ENCODE measurements at places on chromosomes 4 and X.
A peak's percentile ranks its signal among the peaks of the same experiment; 100 is the strongest.

DNA sequence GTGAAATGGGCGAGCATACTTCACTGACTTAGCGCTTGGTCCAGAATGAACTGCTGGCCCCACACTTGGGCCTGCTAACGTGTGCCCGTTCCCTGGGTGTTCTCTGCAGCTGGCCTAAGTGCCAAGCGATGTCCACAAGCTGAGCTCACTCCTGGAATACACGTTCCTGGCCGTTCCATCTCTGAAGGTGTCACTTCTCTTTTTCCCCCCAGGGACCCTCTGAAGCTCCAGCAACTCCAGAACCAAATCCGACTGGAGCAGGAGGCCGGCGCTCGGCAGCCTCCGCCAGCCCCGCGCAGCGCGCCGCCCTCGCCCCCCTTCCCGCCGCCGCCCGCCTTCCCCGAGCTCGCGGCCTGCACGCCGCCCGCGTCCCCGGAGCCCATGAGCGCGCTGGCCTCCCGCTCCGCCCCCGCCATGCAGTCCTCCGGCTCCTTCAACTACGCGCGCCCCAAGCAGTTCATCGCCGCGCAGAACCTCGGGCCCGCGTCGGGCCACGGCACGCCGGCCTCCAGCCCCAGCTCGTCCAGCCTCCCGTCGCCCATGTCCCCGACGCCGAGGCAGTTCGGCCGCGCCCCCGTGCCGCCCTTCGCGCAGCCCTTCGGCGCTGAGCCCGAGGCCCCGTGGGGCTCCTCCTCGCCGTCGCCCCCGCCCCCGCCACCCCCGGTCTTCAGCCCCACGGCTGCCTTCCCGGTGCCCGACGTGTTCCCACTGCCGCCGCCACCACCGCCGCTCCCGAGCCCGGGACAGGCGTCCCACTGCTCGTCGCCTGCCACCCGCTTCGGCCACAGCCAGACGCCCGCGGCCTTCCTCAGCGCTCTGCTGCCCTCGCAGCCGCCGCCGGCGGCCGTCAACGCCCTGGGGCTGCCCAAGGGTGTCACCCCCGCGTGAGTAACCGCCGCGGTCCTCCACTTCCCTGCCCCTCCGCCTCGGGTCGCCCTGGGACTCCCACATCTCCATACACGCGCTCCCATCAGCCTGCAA, 132.3 kb downstream of the CBR4 start:
- no peak for DNase-seq

DNA sequence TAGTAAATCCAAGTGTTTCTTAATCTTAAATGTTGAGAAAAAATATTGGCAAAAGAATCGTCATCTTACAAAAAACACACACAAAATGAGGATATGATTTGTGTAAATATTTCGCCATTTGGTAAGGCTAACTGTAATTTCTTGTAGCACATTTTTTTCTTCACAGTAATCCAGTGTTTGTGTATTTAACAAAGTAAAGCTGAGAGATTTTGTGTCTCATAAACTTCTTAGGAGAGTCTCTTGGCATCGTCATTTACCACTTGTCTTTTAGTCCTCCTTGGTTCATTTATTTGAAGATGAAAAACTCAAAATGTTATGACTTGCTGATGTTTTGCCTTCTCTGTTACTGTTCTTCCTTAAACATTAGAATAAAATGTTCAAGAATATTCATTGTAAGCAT, 326.7 kb upstream of the PITX2 start:
- no peak for DNase-seq

DNA sequence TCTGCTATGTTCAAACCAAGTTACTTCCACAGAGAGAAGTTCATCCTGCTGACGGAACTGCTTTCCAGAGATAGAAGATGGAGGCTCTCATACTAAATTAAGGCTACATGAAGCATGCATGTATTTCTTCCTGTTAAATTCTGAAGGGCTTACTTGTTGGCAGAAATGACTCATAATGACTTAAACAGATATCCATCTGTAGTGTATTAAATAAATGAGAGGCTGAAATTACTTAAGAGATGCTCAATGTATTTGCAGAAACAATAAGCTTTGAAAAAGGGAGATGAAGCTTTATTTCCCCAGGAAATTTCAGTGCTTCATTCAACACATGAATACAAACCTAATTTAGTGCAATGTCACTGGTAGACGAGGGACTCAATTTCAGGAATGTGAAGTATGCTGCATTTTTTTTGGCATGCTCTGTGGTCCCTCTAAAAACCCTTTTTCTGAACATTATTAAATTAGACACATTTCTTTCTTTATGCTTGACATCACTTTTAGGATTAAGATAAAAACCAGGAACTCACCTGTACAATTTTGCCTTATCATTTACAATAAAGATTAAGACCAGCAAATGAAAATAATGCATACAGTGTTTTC, 759.1 kb upstream of the POU3F4 start:
- no peak for DNase-seq

DNA sequence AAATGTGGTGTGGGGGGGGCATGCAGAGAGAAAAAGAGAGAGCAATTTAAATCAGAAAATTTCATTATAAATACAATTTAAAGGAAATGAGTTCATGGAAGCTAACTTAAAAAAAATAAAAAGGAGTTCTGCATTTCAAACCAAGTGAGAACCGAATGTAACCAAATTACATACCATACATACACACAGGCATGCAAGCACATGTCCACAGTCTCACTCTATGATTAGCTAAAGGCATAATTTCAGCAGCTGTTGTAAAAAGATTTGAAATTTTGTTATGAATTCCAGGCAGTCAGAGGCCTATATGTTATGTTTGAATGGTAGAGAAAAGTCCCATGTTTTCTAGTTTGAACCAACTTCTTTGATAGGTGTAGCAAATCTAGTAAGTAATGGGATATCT, 611.6 kb upstream of the ADGRL3 start:
- DNase-seq: no peak

- DNase-seq: no peak
These were observed 2466.9 kb downstream of the PCDH7 start for GRCh38 chr4:33187035-33187434.

DNA sequence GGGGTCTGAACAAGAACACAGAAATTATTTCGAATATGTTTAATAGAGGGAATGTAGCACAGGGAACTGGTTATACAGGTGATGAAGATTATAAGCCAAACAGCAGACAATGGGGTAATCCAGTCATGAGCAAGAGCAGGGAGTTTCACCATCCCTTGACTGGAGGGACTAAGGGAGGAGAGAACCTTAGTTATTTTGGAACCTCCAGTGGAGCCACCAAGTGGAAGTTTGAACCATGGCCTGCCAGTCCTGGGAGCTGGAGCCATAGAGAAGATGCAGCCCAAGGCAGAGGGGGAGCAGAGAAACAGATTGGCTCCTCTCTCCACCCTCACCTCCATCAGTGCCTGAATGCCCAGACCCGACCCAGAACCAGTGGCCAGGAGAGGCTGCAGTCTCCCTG, 264.6 kb upstream of the RASGEF1B start:
- DNase-seq: no peak

GRCh38 chr4:55437356-55437796, 41.6 kb downstream of the TMEM165 start:
- no peak for DNase-seq

GRCh38 chrX:63250253-63250868, 100.8 kb downstream of the SPIN4 start:
- DNase-seq: no peak

GRCh38 chr4:80008351-80008750, 64.7 kb downstream of the ANTXR2 start:
- no peak for DNase-seq

GRCh38 chrX:70494441-70494840, 49.8 kb downstream of the DLG3 start:
- no peak for DNase-seq

DNA sequence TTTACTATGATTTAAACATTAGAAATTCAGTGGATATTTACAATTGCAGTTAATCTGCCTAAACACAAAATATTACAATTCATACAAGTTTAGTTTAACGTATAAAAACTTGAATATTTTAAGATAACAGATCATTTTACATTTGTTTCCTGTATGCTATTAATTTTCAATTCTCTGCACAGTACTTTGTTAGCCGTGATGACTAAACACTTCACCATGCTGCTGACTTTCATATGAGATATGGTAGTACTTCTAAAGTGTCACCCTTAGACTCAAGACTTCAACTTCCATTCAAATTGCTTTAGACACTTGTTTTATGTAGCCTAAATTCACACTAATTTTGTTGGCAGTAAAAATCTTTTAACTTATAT, 1646.4 kb upstream of the ADGRL3 start:
- DNase-seq: no peak

- DNase-seq: no peak
These were observed 27.9 kb downstream of the TSC22D3 start for GRCh38 chrX:107747596-107748161.

GRCh38 chrX:11103006-11103405, 8.1 kb upstream of the HCCS start:
- no peak for DNase-seq

- DNase-seq: no peak
These were observed 137.0 kb upstream of the SMIM31 start for GRCh38 chr4:164616961-164617360.

GRCh38 chrX:32183066-32183465, 1028.3 kb downstream of the DMD start:
- DNase-seq: no peak

- no peak for DNase-seq
These were observed 94.3 kb upstream of the MAGEC2 start for GRCh38 chrX:142299406-142299805.

GRCh38 chr4:124275-125081, at the start of gene ZNF718:
ZNF718 (plus strand) TSS chr4:124501; CDS start chr4:124671, 170 bp downstream.
- DNase-seq: peak; percentile 79

DNA sequence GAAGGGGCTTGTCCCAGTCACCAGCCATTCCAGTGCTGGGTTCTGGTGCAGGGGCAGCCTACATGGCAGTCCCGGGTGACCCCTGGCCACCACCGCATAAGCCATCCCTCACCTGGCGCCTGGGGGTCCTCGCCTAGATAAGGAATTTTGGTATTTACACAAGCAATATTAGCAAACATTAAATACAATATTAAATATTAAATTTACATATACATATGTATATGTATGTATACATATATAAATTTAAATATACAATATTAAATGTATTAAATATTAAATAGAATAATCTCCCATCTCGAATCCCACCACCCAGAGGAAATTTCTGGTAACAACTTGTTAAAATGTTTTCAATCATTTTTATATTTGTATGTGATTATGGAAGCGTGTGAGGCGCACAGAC, 104.6 kb upstream of the AFAP1 start:
- DNase-seq: no peak

- DNase-seq: no peak
These were observed 3.4 kb downstream of the UGT2A3 start for GRCh38 chr4:68948044-68948743.

DNA sequence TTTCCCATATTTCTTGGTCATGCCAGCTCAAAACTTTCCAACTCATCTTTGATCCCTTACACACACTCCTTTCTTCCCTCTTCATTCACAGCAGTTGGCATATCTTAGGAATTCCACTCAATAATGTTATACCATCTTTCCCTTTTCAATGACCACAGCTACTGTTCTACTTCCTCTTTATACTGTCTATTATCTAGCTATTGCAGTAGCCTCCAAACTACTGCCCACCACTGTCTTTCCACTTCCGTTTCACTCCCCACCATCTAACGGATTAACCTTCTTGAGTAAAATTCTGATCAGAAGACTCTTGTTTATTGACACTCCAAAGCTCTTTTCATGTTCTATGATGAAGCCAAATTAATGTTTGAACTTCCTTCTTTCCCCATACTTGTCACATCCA, 55.8 kb downstream of the ADAMTS3 start:
- DNase-seq: no peak

- DNase-seq: no peak
These were observed 401 bp downstream of the SOWAHD start for GRCh38 chrX:119758731-119759247.

DNA sequence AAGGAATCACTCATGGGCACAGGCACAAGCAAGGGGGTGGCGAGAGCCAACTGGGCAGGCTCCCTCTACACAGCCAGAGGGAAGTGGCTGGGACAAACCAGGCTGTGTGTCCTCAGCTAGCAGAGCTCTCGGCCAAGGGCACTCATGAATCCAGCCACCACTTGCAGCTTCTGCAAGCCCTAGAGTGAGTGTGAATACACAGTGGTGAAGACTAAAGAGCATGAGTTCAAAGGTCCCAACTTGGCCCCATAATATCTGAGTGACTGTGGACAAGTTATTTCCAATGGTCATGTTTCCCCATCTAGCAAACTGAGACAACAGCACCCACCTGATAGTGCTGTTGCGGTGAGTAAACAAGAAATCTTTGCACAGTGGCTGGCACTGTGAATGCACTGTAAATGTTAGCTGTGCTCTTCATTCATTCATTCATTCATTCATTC, 51.7 kb downstream of the ADGRG2 start:
- no peak for DNase-seq

- DNase-seq: no peak
These were observed 31.1 kb downstream of the ACOX3 start for GRCh38 chr4:8409264-8410065.

DNA sequence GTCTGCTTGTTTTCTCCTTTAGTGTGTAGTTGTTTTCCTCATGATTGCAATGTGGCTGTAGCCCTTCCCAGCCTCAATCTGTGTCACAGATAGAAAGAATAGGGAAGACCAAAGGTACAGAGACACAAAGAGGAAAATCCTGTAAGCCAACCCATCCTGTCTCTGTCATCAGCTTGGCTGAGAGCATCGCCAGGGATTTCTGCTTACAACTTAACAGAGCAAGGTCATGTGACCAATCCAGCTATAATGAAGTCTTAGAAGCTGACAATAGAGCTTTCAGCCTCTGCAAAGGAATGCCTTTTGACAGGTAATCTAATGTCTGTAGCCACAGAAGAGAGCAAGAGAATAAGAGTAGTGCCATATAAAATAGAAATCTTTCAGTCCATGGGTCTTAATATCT, 1598.0 kb upstream of the AGA start:
- no peak for DNase-seq

DNA sequence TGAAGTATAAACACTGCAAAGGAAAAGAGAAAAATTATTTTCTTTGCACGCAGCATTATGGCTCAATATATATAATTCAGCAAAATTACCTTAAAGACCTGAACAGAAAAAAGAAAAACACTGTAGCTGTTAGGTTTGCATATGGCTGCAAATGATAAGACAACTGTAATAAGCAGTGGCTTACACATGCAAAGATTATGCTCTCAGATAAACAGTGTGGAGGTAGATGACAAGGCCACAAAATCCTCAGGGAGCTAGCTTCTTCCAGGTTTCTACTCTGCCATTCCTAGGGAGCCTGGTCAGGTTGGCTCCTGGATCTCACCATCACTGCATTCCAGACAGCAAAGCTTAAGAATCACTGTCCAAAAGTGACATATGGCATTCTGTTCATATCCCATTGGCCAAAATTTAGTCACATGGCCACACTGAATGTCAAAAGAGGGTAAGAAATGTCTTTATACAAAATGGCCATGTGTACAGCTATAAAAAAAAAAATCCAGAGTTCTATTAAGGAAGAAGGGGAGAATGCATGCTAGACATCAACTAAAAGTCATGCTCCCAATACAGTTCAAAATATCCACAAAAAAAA, 195.2 kb upstream of the SLC7A11 start:
- no peak for DNase-seq

GRCh38 chr4:184388106-184388505, 86.2 kb downstream of the IRF2 start:
- DNase-seq: no peak

GRCh38 chrX:128807367-128807766, 715.9 kb downstream of the SMARCA1 start:
- DNase-seq: no peak
